ENCODE measurements at places on chromosomes 3 and 15.

DNA sequence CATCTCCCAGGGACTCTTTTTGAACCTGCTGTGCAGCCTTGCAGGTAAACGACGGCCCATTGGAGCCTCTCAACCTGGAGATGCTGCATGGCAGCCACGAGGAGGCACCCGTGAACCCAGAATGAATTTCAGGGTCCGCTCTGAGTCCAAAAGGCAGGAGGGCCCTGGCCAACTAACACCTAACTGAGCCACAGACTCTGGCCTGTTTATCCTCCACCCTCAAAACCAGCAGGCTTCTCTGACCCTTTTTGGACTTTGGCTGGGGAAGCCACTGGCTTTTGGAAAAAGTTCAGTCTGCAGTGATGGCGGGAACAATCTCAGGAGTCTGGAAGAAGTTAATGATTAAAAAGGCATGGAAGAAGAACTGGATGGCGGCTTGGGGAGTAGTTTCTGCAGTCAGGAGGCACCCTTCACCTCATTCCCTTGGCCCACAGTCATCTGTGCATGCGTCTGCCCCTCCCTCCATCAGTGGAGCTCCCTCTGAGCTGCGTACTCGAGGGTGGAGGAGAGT is 4.1 kb downstream of the PXYLP1 start:
- DNase-seq = no peak

DNA sequence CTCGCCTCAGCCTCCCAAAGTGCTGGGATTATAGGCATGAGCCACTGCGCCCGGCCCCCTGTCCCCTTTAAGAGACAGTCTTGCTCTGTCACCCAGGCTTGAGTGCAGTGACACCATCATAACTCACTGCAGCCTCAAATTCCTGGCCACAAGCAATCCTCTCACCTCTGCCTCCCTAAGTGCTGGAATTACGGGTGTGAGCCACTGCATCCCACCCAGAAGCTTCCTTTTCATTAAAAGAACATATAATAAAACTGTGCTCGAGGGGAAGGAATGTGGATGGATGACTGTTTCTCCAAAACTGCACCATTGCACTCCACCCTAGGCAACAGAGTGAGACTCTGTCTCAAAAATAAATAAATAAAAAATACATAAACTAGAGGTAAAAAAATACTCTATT is 70.1 kb downstream of the NCEH1 start:
- no peak for DNase-seq

DNA sequence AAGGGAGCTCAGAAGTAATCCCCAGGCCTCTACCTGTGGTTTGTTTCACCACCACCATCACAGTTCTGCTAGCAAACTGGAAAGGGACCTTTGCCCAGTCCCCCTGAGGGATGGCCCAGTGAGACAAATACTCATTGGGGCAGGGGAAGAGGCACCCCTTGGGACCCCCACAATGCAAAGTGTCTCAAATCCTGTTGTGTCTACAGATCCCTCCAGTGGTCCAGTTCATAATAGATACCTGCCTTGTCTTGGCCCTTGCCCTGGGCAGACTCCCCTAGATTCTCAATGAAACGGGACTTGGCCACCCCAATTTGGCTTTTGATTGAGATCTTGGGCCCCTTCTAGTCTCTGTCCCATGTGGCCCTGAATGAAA is 43.8 kb upstream of the RAB6B start:
- no peak for DNase-seq

DNA sequence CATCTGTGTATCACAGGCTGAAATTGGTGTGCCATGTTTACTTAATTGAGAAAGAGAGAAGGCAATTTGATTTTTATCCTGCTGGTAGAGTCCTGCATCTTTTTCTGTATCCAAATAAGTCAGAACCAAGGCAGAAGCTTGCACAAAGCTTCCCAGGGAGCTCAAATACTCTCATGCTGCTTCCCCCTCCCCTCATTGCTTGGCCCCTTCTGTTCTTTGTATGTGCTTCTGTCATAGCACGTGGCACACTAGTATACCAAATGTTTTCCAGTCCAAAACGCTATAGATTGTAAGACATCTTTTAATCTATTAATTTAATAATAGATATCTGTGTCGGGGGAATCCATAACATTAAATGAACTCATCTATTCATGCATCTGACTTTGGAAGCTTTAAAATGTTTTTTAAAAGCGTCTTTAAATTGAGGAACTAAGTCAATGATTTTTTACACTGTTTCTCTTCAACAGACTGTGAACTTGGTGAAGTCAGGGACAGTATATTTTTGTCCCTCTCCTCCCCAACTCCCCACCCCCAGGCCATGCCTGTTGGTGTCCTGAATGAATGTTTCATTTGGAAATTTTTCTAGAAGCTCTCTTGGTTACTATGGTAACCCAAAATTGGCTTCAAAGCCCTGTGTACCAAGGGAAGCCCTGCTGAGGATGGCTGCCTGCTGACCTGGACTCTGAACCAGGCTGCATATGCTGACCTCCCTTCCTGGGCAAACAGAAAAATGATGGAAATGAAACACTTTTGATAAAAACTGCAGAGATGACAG is 26.2 kb upstream of the SLC35G2 start:
- DNase-seq = no peak

DNA sequence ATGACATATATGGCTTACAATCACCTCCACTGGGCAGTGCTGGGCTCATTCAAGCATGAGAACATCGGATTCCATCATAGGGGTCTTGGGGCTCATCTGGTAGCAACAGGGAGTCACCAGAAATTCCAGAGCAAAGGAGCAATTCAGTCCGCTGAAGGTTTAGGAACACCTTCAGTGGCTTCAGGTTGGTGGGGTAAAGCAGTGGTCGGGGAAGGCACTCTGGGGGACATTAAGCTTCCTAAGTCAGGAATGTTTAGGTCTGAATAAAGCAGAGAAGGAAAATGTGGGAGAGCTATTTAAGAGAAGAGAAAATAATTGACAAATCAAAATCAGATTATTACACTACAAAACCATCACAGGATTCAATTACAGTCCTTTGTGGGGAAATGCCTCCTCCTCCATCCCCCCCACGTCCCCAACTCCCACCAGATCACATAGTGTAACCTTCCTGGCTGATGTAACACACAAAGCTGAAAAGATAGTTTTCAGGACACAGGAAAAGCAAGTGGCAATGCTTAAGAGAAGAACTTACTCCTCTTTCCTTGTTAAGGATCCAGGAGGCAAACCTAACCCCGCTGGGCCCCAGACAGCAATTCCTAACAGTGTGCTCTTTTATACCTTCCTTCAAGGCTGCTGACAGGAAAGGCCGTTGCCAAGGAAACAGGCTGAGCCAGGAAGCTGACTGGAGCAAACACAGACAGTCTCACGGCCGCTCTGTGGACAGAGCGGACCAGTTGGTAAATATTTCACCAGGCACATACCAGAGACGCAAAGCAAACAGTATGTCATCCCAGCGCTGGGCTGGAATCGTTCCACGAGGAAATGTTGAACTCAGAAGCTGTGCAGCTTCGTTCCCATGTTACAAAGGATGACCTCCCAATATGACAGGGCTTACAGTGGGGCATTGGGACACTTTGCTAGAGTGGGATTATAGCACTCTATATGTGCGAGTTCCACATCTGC is 57.5 kb upstream of the LMCD1 start:
- no peak for DNase-seq

GRCh38 chr3:195156286-195156890 is 114.6 kb downstream of the XXYLT1 start:
- DNase-seq = no peak

DNA sequence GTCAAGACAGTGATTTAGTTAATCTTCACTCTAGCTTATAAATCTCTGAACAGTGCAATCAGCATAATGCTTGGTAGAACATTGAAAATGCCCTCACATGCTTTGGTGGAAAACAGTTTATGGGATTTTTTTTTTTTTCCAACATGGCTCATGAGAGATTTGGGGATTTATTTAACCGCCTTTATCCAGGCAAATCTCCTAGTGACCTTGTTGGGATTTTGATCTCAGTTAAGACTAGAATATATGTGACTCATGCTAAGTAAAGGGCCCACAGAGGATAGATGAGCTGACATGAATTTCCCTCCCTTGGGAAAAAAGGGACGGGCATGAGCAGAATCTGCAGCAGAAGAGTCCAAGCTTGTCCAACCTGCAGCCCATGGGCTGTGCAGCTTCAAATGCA is 18.7 kb downstream of the LRTM1 start:
- no peak for DNase-seq

DNA sequence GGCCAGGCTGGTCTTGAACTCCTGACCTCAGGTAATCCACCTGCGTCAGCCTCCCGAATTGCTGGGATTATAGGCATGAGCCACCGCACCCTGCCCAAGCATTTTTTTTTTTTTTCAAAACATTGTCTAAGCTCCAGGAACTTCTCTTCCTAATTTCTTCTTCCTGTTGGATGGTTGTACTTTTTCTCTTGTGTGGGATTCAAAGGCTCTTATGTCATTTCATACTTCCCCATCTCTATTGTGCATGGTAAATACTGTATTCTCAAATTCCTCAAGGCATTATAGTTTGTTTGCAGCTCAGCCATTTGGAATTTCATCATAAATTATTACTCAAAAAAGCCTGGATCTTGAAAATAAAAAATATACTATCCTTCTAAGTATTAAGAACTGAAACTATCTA is 199.1 kb upstream of the GADL1 start:
- DNase-seq = no peak

GRCh38 chr3:157384031-157384430 is 52.6 kb upstream of the PTX3 start:
- no peak for DNase-seq

DNA sequence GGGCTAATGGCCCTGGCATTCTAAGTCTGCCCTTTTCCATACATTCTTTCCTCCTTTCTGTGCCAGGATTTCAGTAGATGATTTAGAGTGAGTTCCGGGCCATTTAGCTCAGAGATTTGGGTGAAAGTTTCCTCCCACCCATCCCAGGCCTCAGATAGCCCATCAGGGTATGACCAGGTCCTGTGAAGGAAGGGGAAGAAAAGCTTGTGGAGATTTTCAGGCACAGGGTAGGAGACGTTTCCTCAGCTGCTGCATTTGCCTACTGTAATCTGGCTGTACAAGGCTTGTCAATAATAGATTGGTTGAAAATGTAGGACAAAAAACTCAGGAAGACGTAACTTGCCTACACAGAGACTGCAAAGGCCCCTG is 63.2 kb upstream of the BCL6 start:
- DNase-seq = no peak

- no peak for DNase-seq
These were observed 5.1 kb downstream of the RASA2 start for GRCh38 chr3:141491929-141492328.

DNA sequence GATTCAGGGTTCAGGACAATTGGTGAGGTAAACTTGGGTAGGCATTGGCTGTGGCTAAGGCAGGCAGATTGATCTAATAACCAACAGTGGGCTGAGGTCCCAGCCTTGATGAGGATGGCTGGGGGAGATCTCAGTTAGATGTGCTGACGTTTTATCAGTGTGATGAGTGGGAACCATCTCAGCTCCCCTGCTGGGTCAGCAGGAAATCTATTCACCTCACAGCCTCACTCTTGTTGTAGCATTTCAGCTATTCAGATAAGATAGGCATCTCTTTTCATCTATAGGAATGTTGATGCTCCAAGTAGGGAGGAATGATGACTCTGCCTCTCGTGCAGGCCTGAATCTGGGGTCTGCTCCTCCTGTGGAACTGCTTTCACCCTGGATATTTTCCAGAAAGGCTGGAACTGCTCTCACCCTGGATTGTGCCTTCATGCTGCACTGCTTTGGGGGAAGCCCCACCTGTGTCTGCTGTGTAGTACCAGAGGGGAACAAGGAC is 973.7 kb downstream of the NSUN3 start:
- no peak for DNase-seq

GRCh38 chr3:136698361-136698760 is 53.8 kb downstream of the STAG1 start:
- DNase-seq = no peak

DNA sequence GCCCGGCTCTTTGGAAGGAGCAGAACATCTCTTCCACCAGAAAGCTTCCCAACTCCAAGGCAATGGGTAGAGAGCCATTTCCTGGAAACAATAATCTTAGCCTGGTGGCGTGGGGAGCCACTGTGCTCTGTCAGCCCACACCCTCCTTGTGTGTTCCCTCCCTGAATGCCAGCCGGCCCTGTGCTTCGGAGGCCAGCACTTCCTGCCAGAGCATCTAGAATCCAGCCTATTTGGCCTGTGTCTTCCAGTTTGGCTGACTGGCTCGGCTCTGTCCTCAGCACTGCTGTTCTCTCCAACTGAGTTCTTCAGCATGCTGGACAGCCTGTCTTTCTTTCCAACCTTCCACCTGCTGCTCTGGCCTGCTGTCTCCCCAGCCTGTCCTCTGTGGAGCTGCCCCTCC is 349.3 kb downstream of the MFSD1 start:
- DNase-seq = no peak

- DNase-seq = no peak
These were observed 3.4 kb downstream of the HYAL3 start for GRCh38 chr3:50295553-50296431.

- no peak for DNase-seq
These were observed 195.4 kb upstream of the HES1 start for GRCh38 chr3:193940526-193940925.

DNA sequence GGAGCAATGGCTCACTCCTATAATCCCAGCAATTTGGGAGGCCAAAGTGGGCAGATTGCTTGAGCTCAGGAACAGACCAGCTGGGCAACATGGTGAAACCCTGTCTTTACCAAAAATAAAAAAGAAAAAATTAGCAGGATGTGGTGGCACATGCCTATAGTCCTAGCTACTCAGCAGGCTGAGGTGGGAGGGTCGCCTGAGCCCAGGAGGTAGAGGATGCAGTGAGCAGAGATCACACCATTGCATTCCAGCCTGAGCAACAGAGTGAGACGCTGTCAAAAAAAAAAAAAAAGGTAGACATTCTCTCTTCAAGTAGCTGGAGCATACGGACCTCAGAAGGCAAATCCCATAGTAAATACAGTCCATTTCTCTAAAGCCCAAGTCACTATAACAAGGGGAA is 7.1 kb upstream of the C3orf80 start:
- DNase-seq = no peak

DNA sequence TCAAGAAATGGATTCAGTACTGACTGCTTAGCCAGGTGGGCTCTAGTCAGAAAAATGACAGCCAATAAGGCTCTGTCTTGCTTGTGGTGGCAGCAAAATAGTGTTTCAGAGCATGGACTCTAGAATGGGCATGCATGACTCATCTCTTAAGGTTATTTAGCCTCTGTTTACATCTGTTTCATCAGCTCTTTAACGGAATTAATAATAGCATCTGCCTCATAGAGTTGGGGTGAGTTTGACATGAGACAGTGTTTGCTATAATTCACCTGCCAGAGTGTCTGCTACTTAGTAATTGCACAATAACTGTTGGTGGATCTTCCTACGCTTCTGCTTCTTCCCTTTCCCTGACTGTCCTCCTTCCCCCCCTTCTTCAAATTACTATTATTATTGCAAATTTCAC is 350.4 kb upstream of the SEMA6D start:
- DNase-seq = no peak

GRCh38 chr3:138432576-138433240 is 1.7 kb upstream of the ESYT3 start:
- DNase-seq = no peak

DNA sequence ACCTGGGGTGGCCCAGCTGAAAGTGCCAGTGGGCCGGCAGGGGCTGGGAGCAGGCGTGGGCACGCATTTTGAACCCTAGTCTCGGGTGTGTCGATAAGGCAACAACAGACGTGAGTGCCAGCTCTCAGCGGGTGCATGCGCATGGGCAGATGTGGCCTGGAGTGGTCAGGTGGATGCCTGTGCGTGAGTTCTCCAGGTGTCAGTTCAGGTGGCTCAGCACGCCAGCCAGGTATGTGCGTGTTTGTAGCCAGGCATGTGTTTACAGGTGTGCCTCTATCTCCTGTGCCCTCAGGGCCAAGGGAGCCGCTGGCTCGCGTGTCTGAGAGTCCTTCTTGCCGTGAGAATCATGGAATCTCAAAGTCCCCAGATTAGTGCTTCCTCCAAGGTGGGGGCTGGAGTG is 14.8 kb downstream of the CYP1A2 start:
- no peak for DNase-seq
